Esophagus squamous epithelium (tissue), 5 donors: ENCODE measurements at places on chromosomes 6 and 20. TPM values are rescaled to one million over a fixed set of nuclear protein-coding genes. Genes with fewer than 3 reads are reported as not detected.

SLC25A27 gene
- total RNA-seq = 29.8 TPM

GPR63 gene
- total RNA-seq = 0.11 TPM

CDYL gene
- total RNA-seq = 18.9 TPM

DNA sequence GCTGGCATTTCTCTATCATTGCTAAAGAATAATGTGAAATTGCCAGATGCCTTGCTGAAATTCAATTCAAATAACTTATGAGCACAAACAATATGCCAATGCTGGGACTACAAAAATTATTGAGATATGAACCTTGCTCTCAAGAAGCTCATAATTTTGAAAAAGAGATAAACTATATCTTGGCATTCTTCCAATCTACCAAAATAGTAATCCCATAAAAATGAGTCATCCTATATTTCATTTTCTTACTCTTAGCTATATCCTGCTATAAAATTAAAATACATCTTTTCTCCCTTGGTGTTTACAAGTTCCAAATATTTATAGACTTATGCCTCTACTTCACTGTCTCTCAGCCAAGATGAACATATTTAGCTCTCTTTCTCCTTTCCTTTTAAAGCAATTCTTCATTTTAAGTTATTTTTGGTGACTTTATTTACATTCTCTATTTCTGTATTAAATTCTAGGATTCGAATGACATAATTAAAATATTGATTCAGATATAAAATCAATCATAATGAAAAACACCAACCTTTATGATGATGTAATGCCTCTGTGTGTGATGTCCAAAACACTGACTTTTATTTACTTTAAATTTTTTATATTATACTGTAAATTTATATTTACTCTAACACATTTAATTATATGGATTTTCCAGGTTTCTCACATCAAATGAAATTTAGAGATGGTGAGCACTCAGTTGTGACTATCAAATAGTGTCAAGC lies 152.6 kb downstream of the CDK19 start:
- no peak overlapping the region for H3K27ac ChIP-seq
- H3K36me3 ChIP-seq = no peaks in the 10 kb centered on the region
- no peak overlapping the region for H3K4me3 ChIP-seq

- no peaks in the 10 kb centered on the region for H3K36me3 ChIP-seq
- no peaks in the 10 kb centered on the region for H3K4me1 ChIP-seq
- no peak overlapping the region for H3K4me3 ChIP-seq
- no peaks in the 10 kb centered on the region for H3K27me3 ChIP-seq
- H3K27ac ChIP-seq = no peak overlapping the region
Observed at GRCh38 chr6:45714741-45715507, 300.7 kb downstream of the CLIC5 start.

DNA sequence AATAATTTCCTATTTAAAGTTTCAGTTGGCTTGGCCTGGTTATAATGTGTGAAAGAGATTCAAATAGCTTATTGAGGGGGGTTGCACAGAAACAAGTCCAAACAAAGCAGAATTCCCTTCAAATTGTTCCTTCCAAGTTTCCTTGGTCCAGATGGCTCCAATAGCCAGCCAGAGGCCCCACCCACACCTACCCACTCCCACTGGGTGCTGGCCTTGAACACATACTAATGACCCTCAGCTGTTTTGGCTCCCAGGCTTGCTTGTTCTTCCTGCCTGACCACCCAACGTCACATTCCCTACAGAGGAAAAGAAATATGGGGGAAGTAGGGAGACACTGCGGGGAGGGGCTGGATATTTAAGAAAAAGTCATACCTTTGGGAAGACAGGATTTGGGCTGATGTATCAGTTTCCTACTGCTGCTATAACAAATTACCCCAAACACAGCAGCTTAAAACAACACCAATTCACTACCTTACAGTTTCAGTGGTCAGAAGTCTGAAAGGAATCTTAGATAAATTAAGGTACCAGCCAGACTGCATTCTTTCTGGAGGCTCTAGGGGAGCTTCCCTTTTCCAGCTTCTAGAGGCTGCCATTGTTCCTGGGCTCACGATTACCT lies 95.7 kb downstream of the COL21A1 start:
- no peak overlapping the region for H3K4me3 ChIP-seq
- no peak for DNase-seq
- no peaks in the 10 kb centered on the region for H3K27me3 ChIP-seq
- no peaks in the 10 kb centered on the region for H3K36me3 ChIP-seq
- H3K4me1 ChIP-seq = no peaks in the 10 kb centered on the region
- H3K27ac ChIP-seq = no peak overlapping the region

GRCh38 chr6:150314230-150315188 lies 54.3 kb upstream of the IYD start:
- H3K27ac ChIP-seq = no peak overlapping the region
- H3K36me3 ChIP-seq = no peaks in the 10 kb centered on the region
- H3K4me1 ChIP-seq = no peaks in the 10 kb centered on the region
- no peaks in the 10 kb centered on the region for H3K27me3 ChIP-seq
- H3K4me3 ChIP-seq = no peak overlapping the region

- peaks cover 8% of the 10 kb centered on the region for H3K36me3 ChIP-seq
- H3K27ac ChIP-seq = peak within 1 kb of the TSS; percentile 94
- peak; percentile 90 for DNase-seq
- no peaks in the 10 kb centered on the region for H3K27me3 ChIP-seq
- H3K4me1 ChIP-seq = no peaks in the 10 kb centered on the region
- H3K4me3 ChIP-seq = peak within 1 kb of the TSS; percentile 90
Observed at GRCh38 chr6:155314092-155314772, at the start of gene TFB1M. Gene TFB1M, minus strand, starts transcription at chr6:155314484. Its CDS starts 56 bp downstream, at chr6:155314428.

DNA sequence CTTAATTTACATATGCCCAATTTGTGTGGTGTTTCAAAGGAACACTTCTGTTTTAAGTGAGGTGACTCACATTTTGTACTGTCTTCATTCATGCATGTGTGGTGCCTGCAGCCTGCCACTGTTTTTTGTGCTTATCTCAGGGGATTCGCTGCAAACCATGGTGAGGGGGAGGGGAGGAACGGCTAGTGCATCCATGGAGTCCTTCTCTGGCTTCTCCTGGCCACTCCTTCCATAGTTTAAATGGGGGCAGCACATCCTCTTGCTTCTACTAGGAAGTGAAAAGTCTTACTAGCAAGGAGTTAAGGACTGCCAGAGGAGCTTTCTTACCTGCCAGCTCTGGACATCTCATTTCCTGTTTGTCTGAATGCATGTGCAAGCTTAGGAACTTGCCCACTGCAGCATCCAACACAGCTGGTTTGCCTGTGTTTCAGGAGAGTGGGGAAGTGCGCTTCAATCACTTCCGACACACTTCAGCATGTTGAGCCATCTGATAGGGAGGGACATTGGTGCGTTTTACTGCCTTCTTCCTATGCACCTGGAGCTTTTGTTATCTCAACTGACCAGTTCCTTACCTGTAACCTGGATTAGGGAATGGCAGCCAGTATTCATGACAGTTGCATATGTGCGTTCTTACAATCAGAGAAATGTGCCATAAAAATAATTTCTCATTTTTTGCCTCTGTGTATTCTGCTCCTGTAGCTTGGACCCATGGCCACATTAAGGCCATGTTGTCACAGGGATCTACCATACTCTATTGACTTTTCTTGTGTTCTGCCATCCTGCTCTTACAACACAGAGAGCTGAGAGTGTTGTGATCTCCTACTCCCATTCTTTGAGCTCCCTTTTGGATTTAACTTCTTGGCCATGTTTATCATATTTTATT lies 211.3 kb downstream of the ARID1B start:
- H3K4me3 ChIP-seq = no peak overlapping the region
- H3K36me3 ChIP-seq = no peaks in the 10 kb centered on the region
- no peak for DNase-seq
- no peaks in the 10 kb centered on the region for H3K27me3 ChIP-seq
- no peak overlapping the region for H3K27ac ChIP-seq
- peaks cover 43% of the 10 kb centered on the region for H3K4me1 ChIP-seq

- H3K4me3 ChIP-seq = no peak overlapping the region
- no peaks in the 10 kb centered on the region for H3K36me3 ChIP-seq
- no peaks in the 10 kb centered on the region for H3K27me3 ChIP-seq
- DNase-seq = no peak
- no peak overlapping the region for H3K27ac ChIP-seq
Observed at GRCh38 chr6:124682751-124683150, 279.5 kb upstream of the RNF217 start.
